ENCODE measurements at places on chromosomes 1 and 21.

- no peak overlapping the region for H3K4me3 ChIP-seq
- DNase-seq = no peak
- no peaks in the 10 kb centered on the region for H3K4me1 ChIP-seq
- H3K27me3 ChIP-seq = no peaks in the 10 kb centered on the region
- H3K36me3 ChIP-seq = peaks cover 11% of the 10 kb centered on the region
Observed at GRCh38 chr1:154453574-154454352, 48.3 kb upstream of the TDRD10 start.

DNA sequence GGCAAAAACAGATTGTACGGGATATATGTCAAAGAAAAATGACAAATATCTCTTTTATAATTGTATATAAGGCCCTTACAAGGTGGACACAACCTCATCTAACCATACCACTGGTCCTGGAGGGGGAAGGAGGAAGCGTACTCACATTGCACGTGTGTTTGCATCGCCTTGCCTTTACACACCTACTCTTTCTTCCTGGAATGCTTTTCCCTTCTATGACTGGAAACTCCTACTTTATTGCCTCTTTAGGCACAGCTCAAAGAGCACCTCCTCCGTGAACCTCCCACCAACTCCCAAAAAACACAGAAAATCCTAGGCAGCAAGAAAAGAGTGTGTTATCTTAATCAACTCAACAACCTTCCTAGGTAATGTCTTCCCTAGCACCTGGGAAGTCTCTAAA, 99.7 kb upstream of the LBR start:
- DNase-seq = no peak
- no peak overlapping the region for H3K4me3 ChIP-seq
- H3K4me1 ChIP-seq = no peaks in the 10 kb centered on the region
- no peaks in the 10 kb centered on the region for H3K36me3 ChIP-seq

DNA sequence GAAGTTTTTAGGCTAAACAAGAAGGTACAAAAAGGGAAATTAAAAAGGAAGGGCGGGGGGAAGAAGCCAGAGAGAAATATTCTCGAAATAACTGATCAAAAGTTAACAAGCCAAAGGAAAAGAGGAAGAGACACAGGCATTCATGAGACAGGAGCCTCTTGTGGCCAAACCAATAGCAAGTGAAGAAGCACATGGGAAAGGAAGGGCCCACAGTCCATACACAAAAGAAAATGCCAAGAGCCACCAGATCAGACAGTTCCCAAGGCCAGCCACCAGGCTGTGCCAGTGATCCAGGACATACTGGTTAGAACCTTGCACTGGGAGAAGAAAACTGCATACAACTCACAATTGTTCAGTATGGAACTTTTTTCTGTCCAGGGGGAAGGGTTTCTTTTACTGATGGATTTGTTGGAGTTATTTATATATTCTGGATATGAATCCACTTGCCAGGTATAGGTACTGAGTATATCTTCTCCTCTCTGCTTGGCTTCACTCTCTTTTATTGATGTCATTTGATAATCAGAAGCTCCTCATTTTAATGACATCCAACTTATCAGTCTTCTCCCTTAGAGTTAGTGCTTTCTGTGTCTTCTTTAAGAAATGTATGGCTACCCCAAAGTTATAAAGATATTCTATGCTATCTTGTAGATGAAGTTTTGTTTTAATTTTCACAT, 76.8 kb downstream of the CD46 start:
- H3K27ac ChIP-seq = peak overlapping the region; percentile 26
- peak; percentile 69 for DNase-seq
- H3K27me3 ChIP-seq = no peaks in the 10 kb centered on the region
- peaks cover 36% of the 10 kb centered on the region for H3K4me1 ChIP-seq

DNA sequence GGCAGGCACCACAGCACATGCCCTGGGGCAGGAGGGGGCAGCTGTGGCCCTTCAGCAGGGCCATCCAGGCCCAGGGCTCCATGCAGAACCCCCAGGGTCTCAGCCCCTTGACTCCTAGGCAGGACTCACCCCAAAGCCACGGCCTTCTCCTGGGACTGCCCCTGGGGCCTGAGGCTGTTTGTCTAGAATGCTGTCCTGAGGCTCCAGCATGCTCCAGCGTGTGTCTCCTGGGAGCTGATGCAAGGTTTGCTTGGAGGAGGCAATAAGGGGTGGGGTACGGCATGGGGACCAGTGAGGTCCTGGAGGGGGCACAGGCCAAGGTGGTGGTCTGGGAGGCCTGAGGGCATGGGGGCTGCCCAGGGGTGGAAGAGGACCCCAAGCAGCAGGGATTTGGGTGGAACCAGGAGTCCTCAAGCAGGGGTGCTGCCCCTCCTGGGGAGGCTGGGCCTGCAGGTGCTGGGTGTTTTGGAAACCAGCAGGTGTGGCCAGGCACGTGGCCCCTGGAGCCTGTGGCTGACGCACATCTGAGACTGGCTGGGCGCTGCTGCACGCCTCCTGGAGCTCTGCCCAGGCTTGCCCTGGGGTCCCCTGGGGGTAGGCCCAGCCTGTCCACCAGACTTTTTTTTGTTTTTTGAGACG, 7.8 kb upstream of the CALML6 start:
- no peaks in the 10 kb centered on the region for H3K27me3 ChIP-seq
- no peaks in the 10 kb centered on the region for H3K36me3 ChIP-seq

GRCh38 chr1:46043458-46044017, 88.9 kb downstream of the PIK3R3 start:
- DNase-seq = no peak
- H3K27ac ChIP-seq = no peak overlapping the region
- H3K36me3 ChIP-seq = no peaks in the 10 kb centered on the region
- no peaks in the 10 kb centered on the region for H3K4me1 ChIP-seq
- H3K4me3 ChIP-seq = no peak overlapping the region

- peaks cover 12% of the 10 kb centered on the region for H3K4me1 ChIP-seq
- H3K36me3 ChIP-seq = no peaks in the 10 kb centered on the region
- H3K27ac ChIP-seq = no peak overlapping the region
- H3K27me3 ChIP-seq = no peaks in the 10 kb centered on the region
- DNase-seq = no peak
Observed at GRCh38 chr1:183872403-183872802, 67.5 kb downstream of the RGL1 start.

- no peak overlapping the region for H3K27ac ChIP-seq
- H3K27me3 ChIP-seq = no peaks in the 10 kb centered on the region
- no peaks in the 10 kb centered on the region for H3K4me1 ChIP-seq
- no peak overlapping the region for H3K4me3 ChIP-seq
- no peak for DNase-seq
Observed at GRCh38 chr21:35982717-35983116, 77.6 kb downstream of the SETD4 start.

GRCh38 chr1:31101147-31101502, 35.6 kb upstream of the PUM1 start:
- H3K4me3 ChIP-seq = no peak overlapping the region
- no peak overlapping the region for H3K27ac ChIP-seq
- DNase-seq = no peak
- H3K4me1 ChIP-seq = no peaks in the 10 kb centered on the region

DNA sequence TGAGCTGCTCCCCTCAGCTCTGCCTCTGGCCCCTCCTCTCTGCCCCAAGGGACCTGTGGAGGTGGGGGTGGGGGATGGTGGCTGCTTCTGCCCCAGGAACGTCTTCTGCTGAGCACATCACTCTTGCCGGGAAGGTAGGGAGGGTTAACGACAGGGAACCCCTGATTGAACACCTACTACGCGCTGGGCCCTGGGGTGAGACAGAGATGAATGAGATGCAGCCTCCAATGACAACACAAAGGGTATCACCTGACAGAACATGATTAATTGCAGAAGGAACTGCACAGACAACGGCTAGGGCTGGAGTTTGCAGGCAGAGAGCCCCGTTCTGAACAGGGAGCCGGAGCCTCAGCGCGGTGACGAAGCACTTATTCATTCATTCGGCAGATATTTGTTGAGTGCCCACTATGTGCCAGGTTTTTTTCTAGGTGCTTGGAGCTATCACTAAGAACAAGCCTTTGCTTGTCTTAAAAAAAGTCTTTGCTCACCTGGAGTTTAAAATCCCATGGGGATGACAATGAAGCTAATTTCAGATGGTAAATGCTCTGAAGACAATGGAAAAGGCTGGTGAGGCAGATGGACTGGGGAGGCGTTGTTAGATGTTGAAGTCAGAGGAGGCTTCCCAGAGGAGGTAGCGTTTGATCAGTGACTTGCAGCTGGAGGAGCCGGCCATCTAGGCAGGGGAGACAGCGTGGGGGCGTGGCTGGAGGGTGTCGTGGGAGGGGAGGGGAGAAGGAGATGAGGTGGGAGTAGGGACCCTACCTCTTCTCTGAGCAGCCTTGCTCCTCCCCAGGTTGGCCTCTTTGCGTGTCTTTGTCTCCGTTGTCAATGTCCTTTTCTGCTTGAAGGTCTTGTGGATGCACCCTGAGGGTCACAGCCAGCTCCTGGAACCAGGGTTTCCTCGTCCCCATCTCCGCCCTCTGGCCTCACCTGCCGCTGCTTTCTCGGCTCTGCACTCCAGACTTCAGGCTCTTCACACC, 103.1 kb upstream of the CSF3R start:
- H3K4me1 ChIP-seq = no peaks in the 10 kb centered on the region
- H3K27me3 ChIP-seq = no peaks in the 10 kb centered on the region
- H3K36me3 ChIP-seq = no peaks in the 10 kb centered on the region
- no peak for DNase-seq

DNA sequence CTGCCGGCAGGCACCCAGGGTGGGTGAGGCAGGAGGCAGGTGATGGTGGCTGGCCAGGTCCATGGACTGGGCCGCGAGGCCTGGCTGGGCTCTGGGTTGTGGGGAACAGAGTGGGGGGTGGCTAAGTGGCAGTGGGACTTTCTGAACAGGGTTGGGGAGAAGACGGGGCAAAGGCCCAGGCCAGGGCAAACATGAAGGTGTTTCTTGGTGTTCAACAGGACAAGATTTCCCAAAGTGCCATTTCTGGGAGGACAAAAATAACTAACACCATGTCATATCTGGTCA, 26.8 kb downstream of the STUM start:
- H3K4me3 ChIP-seq = no peak overlapping the region
- no peaks in the 10 kb centered on the region for H3K27me3 ChIP-seq
- H3K27ac ChIP-seq = no peak overlapping the region
- no peaks in the 10 kb centered on the region for H3K36me3 ChIP-seq
- no peak for DNase-seq

DNA sequence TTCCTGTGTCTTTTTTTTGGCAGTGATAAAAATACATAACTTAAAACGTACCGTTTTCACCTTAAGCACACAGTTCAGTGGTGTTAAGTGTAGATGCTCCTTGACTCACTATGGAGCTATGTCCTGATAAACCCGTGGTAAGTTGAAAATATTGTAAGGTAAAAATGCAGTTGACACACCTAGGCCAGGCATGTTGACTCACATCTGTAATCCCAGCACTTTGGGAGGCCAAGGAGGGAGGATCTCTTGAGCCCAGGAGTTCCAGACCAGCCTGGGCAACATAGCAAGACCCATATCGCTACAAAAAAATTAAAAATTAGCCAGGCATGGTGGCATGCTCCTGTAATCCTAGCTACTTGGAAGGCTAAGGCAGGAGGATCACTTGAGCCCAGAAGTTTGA, 73.6 kb upstream of the COG2 start:
- no peak overlapping the region for H3K4me3 ChIP-seq
- DNase-seq = no peak
- no peaks in the 10 kb centered on the region for H3K27me3 ChIP-seq
- H3K27ac ChIP-seq = no peak overlapping the region
- no peaks in the 10 kb centered on the region for H3K36me3 ChIP-seq
- no peaks in the 10 kb centered on the region for H3K4me1 ChIP-seq

GRCh38 chr1:36751525-36751924, 268.8 kb upstream of the CSF3R start:
- H3K27me3 ChIP-seq = no peaks in the 10 kb centered on the region
- no peak overlapping the region for H3K4me3 ChIP-seq
- no peaks in the 10 kb centered on the region for H3K36me3 ChIP-seq
- H3K4me1 ChIP-seq = no peaks in the 10 kb centered on the region

DNA sequence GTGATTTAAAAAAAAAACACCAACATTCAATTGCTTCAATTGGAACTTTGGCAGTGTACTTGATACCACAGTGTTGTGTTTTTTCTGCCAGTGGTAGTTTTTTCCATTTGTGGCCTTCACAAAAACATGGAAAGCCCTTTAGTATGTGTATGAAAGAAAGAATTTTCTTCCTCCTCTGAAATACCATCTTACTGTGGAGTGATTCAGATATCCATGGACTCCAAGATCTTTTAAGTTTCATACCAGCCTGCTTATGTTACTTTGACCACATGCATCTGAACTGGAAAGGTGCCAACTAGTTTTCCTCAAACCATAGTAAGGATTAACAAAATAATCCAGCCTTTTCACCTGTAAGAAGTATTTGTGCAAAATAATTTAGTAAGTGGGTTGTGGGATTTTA, 3.4 kb downstream of the PPP2R5A start:
- H3K36me3 ChIP-seq = no peaks in the 10 kb centered on the region
- no peak for DNase-seq
- H3K27me3 ChIP-seq = no peaks in the 10 kb centered on the region
- peak overlapping the region; percentile 27 for H3K27ac ChIP-seq
- peak overlapping the region; percentile 2 for H3K4me3 ChIP-seq

GRCh38 chr1:2801046-2801445, 447 bp downstream of the TTC34 start:
- no peaks in the 10 kb centered on the region for H3K36me3 ChIP-seq
- no peak overlapping the region for H3K4me3 ChIP-seq
- H3K4me1 ChIP-seq = no peaks in the 10 kb centered on the region
- DNase-seq = no peak
- H3K27ac ChIP-seq = no peak overlapping the region
- H3K27me3 ChIP-seq = no peaks in the 10 kb centered on the region

- H3K36me3 ChIP-seq = no peaks in the 10 kb centered on the region
- no peaks in the 10 kb centered on the region for H3K27me3 ChIP-seq
- no peak overlapping the region for H3K4me3 ChIP-seq
- H3K4me1 ChIP-seq = no peaks in the 10 kb centered on the region
Observed at GRCh38 chr1:175338387-175339135, 146.0 kb upstream of the KIAA0040 start.

GRCh38 chr21:44275041-44275440, 10.6 kb upstream of the AIRE start:
- no peak for DNase-seq
- H3K27ac ChIP-seq = no peak overlapping the region
- H3K4me3 ChIP-seq = no peak overlapping the region
- no peaks in the 10 kb centered on the region for H3K4me1 ChIP-seq
- no peaks in the 10 kb centered on the region for H3K36me3 ChIP-seq

GRCh38 chr1:154940651-154941194, 4.2 kb upstream of the PMVK start:
- no peaks in the 10 kb centered on the region for H3K36me3 ChIP-seq
- H3K27ac ChIP-seq = peak overlapping the region; percentile 0
- no peak overlapping the region for H3K4me3 ChIP-seq
- DNase-seq = no peak
- no peaks in the 10 kb centered on the region for H3K27me3 ChIP-seq

Data from naive thymus-derived CD4-positive, alpha-beta T cell (primary cell).